CD4-positive, alpha-beta T cell (primary cell): ENCODE measurements at places on chromosomes 16 and 17.

DNA sequence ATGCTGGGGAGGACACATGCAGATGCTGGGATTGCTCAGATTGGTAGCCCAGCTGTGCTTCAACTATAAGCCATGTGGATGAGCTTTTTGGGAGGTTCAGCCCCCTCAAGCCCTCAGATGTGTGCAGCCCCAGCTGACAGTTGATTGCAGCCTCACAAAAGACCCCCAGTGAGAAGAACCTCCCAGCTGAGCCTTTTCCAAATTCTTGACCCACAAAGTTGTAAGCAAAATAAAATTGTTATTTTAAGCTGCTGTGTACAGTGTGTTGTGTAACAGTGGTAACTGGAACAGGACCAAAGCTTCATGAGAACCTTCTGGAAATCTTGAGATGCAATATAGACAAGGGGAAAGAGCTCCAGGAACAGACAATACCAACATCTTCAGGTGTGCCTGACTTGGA, 156.8 kb upstream of the IRX3 start:
- no peak for DNase-seq

GRCh38 chr17:54860617-54861470, 39.8 kb upstream of the TOM1L1 start:
- no peak for DNase-seq

DNA sequence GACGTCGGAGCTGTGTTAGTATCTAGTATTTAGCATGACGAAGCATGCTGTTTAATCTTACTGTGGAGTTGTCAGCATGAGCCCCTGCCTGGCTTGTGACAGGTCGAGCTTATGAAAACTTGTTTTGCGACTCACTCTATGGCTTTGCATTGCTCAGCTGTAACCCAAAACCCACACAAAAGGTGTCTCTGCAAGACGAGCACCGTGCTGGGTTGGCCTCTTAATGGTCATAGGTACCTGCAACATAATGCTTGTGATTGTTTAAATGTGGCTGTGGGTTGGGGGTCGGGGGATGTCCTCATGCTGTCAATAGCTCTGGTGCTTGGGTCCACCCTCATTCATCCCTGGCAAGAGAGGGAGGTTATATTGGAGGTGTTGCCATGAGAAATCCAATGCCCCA, 5.4 kb downstream of the NTN1 start:
- DNase-seq = no peak

DNA sequence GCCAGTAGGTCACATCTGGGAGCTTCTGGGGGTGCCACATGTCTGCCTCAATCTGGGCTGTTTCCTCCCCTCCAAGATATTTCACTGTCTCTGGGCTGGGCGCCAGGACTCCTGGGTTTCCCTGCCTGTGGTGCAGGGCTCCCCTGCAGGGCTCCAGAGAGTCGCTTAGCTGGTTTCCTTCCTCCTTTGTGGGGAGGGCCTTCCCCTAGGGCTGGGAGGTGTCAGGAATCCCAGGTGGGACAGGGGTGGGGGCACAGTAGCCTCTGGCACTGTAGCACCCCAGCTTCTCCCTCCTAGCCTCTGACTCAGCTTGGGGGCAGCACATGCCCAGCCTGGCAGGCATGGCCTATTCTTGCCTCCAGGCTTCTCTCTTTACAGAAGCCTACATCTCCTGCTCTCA, 2.6 kb downstream of the RARA start:
- no peak for DNase-seq

- no peak for DNase-seq
These were observed 3.3 kb downstream of the XYLT2 start for GRCh38 chr17:50349243-50349600.
